Left lung (tissue), 14 donors: ENCODE measurements at places on chromosomes 7 and 10. TPM values are rescaled to one million over a fixed set of nuclear protein-coding genes. Genes with fewer than 3 reads are reported as not detected.

The PALD1 gene
- total RNA-seq: 10.1 TPM

The PTN gene
- total RNA-seq: 2.1 TPM

The AKR1C4 gene
- not detected for total RNA-seq

The TRIM74 gene
- total RNA-seq: 0.26 TPM

The TAF5 gene
- 5.1 TPM for total RNA-seq

GRCh38 chr10:13422800-13423199 lies 74.7 kb upstream of the SEPHS1 start:
- no peak for DNase-seq

GRCh38 chr7:151658778-151659177 lies 139.1 kb upstream of the RHEB start:
- DNase-seq: no peak

DNA sequence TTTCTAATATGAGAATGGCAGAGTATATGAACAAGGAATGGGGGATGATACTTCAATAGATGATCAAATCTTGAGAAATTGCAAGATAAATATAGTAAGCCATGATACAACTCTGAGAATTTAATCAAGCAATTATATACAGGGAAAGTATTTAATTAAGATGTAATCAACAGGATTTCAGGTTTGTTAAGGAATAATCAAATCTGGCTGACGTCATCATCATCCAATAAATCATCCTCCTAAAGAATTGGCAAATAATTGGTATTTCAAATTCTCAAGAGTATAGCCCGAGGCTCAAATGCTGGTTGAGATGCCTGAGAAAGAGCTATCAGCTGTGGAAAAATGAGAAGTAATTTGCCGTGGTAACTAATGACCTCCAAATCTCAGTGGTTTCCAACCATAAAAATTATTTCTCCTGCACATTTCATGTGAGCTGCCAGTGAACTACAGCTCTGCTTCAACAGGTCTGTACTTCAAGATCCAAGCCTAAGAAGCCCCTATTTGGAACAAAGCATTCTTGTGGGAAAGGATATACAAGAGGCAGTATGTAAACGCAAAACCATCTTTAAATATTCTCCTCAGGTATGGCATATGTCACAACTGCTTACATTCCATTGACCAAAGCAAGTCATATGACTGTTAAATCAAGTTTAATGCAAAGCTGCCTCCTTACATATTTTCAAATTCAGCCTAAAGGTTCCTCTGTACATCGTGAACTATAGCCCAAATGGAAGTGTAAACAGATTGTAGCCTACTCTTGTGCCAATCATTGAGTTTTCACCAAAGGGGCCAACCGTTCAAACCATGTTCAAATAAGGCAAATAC lies 503.0 kb downstream of the KIF20B start:
- no peak for DNase-seq
